Muscle of back (tissue), 13 donors: ENCODE measurements at places on chromosomes 6 and 20.
A peak's percentile ranks its signal among the peaks of the same experiment; 100 is the strongest.

DNA sequence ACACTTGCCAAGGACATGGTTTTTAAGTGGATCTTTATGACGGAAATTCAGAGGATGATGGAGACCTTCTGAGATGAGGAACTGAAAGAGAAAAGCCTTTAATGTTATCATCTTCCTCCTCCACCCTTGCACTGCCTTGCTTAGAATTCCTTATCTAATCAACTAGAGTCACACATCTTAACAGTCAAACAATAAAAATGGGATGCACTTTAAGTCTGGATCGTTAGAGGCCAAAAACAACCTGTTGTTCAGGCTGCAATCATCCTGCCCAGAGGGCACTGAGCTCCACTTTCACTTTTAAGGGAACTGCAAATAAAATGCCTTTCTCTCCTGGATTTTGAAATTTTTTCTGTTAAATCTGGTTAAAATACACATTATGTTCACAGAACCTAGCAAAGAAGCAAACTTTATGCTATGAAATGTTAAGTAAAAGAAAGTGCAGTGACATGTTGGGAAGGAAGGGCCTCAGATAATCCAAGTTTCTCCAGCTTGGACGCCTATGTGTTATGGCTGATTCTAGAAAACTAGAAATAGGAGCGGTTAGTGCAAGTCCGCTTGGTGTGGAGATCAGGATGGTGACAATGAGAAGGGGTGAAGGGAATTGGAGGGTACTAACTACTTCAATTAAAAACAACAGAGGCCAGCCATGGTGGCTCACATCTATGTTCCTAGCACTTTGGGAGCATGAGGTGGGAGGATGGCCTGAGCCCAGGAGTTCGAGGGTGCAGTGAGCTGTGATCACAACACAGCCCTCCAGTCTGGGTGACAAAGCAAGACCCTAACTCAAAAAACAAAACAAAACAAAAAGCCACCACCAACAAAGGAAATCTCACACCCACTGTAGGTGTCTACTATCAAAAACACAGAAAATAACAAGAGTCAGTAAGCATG lies 66.4 kb upstream of the KIF13A start:
- DNase-seq, result no peak

DNA sequence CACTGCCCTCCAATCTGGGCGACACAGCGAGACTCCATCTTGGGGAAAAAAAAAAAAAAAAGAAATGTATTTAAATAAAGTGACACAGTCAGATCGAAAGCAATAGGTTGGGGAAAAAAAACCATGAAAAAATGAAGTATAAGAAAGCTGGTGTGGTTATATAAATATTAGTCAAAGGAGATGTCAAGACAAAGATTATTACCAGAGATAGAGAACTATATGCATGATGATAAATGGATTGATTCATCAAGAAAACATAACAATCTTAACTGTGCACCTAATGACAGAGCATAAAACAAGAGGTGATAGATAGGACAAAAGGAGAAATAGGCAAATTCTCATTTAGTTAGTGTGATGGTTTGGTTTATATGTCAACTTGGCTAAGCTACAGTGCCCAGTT lies 146.9 kb upstream of the AHI1 start:
- no peak for DNase-seq

GRCh38 chr6:149935668-149936067 lies 6.1 kb upstream of the ULBP2 start:
- DNase-seq, result no peak

DNA sequence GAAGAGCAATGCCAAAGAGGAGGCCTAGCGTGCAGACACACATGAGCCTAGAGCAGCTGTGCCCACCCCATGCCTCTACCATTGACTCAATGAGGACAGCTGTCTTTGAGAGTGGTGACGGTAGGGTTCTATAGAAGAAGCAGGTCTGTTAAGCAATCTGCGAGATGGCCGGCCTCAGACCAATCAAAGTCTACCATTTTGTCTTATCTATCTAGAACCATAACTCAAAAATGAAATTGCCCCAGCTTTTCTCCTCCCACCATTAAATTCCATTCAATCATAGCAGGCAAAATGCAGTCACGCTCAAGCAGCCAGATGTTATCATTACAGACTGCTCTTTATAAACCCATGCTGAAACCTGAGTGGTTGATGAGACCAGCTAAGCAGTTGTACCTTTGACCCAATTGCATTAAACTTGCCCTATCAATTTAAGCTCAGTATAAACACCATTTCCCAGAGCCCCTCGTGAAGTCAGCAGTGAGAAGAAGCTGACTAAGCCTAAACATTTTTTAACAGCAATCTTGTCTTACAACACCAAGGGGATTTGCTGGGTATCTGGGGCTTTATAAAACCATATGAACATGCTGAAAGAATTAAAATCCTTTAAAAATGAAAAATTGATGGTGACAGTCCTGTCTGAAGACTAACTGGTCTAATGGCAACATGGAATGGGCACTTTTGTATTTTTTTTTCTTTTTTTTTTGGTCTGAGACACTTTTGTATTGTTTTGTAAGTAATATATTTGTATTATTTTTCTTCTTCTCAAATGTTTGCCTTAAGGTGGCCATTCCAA lies 57.5 kb downstream of the FOXC1 start:
- DNase-seq, result peak; percentile 20

GRCh38 chr6:130161683-130162404 lies 60.9 kb downstream of the SAMD3 start:
- DNase-seq, result no peak

- no peak for DNase-seq
Observed at GRCh38 chr6:144931172-144932035, 646.3 kb downstream of the UTRN start.

DNA sequence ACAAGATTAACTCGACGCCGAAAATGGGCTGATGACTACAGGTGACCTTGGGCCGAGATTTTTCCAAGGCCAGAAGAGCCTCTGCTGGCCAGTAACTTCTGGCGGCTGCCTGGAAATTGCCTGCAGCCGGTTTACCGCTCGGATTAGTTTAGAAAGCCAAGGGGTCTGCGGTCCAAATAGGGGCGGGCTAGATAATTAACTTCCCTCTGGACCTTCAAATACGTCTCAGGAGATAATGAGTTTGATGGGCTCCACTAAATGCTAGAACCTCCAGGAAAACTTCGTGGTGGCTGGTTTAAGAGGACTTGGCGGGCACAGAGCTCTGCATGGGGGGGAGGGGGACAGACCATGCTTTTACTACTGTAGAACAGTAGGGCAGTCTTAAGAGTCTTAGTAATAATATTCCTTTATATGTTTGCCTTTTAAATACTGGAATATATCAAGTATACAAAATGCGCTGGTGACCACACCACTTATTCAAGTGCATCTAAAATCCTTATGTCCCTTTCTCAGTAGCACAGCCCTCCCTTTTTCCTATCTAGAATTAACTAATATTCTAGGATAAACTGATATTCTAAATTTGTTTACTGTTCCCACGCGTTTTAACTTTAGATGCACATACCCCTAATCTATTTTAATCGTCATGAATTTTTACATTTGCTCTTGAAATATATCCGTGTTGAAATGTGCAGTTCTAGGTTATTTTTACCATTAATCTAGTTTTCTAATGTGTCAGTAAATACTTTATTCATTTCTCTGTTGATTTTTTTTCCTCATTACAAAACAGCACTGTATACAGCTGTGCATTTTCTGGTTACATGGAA lies 107.5 kb upstream of the PRSS16 start:
- DNase-seq, result peak; percentile 55

- DNase-seq, result no peak
Observed at GRCh38 chr6:145538989-145539388, 196.3 kb downstream of the EPM2A start.

- DNase-seq, result peak; percentile 36
Observed at GRCh38 chr6:87139236-87139635, 16.1 kb upstream of the ZNF292 start.

DNA sequence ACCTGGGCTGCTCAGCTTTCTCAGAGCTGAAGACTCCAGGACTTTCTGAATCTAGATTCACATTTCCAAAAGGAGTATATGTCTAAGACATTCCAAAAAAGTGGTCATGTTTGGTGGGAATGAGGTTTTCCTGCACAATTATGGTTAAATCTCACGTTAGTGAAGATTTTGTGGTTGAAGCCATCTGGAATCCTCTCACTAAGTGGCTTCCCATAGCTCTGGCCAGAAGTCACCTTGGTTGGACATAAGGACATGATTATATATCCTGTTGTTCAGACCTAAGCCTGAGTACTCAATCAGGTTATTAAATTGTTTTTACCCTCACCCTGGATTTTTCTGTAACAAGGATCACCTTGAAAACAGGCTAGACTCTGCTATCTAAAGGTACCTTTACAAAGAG lies 176.1 kb upstream of the PLN start:
- no peak for DNase-seq

DNA sequence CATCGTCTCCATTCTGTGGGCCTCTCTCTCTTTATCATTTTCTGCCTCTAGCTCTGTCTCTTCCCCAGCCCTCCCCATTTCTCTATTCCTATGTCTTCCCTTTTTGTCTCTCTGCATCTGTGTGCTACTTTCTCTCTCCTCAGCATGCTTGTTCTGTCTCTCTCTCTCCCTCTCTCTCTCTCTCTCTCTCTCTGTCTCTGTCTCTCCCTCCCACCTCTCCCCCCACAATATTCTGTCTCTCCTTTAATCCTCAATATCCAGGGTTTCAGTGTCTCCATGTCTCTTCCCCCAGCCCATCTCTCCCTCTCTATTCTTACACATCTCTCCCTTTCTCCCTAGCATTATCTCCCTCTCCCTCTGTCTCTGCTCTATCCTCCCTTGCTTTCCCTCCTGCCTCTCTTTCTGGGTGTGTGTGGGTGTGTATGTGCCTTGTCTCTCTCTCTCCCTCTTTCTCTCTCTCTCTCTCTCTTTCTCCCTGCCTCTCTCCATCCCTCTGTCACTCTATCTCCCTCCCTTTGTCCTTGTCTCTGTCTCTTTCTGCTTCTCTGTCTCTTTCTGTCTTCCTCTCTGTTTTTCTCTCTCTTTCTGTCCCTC lies 76.9 kb upstream of the SIRPA start:
- no peak for DNase-seq

DNA sequence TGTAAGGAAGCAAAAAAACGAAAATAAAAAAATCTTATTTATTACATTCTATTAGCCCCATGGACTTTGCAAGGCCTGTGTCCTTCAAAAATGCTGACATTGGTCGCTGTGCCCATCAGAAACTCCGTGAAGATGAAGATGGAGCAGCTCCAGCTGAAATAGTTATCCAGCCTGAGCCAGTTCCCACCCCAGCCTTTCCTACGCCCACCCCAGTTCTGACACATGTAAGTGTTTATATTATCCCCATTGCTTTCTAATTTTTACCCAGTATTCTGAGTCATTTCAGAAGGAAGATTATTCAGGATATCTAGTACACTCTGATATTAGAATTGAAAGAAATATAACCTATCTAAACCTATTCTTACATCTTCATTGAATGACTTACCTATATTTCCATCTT lies 217.7 kb downstream of the ARHGAP18 start:
- DNase-seq, result no peak

DNA sequence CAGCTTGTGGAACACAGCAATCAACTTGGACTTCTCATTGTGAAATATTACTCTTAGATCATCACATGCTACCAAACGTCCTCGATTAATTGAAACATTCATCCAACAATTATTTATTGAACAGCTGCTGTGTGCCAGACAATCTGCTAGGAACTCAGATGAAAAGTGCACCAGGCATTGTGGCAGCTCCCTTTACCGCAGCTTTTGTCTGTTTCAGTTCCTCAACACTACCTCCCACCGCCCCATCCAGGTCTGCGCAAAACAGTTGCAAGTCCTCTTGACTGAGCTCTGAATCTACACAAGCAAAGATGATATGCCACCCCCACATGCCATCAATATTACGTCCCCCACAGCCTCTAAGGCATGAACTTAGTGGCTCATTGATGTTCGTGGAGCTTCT lies 1094.4 kb upstream of the MAP3K7 start:
- DNase-seq, result no peak

- DNase-seq, result no peak
Observed at GRCh38 chr6:63492476-63492875, 79.8 kb upstream of the LOC128125822 start.

DNA sequence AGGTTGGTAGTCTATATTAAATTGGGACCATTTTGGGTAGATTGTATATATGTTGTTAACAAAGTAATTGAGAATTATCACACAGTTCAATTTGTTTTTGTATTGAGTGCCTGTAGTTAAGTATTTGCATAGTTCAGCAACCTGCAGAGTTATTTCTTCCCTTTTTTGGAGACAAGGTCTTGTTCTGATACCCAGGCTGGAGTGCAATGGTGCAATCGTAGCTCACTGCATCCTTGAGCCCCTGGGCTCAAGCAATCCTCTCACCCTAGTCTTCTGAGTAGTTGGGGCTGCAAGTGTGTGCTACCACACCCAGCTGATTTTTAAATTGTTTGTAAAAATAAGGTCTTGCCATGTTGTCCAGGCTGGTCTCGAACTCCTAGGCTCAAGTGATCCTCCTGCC lies 250.5 kb downstream of the UTRN start:
- DNase-seq, result no peak

- no peak for DNase-seq
Observed at GRCh38 chr6:146434732-146435390, 108.8 kb upstream of the RAB32 start.

GRCh38 chr20:57657535-57658446 lies 37.6 kb upstream of the ZBP1 start:
- peak; percentile 15 for DNase-seq

- DNase-seq, result no peak
Observed at GRCh38 chr6:83199863-83200225, 6.7 kb downstream of the RWDD2A start.

DNA sequence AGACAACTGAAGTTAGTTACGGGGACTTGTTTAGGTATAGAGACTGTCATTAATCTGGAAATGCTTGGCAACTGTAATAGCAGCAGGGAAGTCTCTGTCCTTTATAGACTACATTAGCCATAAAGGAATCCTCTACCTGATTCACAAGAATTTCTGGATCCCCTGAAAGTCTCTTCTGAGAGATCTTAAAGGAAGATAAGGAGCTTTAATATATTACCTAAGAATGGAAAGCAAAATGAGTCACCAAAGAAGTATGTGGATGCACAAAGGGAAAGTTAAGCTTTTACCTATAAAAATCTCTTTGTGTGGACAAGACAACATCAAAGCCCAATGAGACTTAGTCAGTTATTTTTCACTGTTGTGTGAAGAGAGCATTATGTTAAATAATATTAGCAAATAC lies 92.2 kb upstream of the RSPO3 start:
- no peak for DNase-seq

GRCh38 chr6:109782491-109782999 lies 91.4 kb downstream of the FIG4 start:
- no peak for DNase-seq

DNA sequence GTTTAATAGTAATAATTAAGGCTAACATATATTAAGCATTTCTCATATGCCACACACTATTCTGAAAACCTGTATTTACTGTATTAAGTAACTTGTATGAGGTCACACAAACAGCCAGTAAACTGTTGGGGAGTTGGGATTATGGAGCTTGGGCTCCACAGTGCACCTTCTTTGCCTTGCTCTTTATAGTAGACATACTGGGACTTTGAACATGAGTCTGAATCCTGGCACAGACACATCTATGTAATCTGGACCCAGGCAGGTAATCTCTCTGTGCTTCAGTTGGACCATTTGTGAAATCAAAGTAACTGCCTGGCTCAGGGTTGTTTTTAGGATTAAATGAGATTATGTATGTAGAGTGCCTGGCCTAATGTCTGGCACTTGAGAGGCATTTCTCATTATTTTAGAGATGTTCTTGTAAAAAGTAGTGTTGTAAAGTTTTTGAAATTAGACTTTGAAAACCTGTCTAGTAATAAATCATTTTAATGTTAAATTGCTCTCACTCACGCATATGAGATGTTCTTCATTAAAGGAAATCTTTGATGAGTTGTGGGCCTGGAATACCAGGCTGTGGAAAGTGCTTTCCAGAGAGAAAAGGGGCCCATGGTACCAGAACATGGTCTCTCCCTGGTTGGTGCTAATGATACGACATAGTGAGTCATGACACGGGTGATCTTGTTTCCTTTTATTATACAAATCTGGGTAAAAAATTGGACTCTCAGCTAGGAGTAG lies 34.3 kb downstream of the LRRC1 start:
- no peak for DNase-seq
